NCI-H2081 (cell line): ENCODE measurements at places on chromosomes 11 and 22.

- DNase-seq = no peak
Observed at GRCh38 chr22:45908961-45909360, 68.0 kb downstream of the WNT7B start.

DNA sequence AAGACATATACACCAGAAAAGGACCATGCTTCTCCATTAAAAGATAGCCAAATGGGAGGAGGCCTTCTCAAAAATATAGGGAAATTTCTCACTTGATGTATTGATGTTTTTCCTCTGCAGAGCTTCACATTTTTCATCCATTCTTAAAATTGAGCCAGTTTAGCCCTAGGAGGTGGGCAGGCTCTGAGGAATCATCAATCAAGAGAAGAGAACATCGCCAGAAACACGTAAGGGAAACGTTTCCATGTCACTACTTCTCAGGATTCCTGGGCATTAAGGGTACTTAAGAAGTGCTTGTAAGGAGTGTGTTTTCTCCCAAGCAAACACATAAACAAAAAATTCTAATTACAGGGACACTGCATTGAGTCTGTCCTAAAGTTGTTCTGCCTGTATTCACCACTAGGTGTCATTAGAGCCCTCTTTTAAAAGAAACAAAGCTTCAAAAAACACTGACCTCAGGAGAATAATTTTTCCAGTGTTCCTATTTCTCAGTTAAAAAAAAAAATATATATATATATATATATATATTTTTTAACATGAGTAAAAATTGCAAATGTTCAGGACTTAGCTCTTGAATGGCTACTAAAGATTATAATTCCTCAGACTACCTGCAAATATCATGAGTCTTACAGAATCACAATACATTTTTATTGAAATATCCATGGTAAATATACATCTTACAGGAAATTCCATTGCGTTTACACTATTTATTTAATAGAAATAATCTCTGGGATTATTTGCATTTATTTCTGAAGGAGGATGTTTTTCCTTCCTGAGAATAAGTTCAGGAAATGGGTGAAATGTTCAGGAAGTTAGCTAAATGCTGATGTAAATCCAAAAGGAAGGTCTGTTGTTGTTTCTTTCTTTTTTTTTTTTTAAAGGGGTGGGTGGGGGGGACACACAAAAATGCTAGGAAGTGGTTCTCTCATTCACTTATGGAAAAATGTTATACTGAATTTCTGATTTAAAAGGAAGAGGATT lies 16.0 kb downstream of the FZD4 start:
- DNase-seq = peak; percentile 46

DNA sequence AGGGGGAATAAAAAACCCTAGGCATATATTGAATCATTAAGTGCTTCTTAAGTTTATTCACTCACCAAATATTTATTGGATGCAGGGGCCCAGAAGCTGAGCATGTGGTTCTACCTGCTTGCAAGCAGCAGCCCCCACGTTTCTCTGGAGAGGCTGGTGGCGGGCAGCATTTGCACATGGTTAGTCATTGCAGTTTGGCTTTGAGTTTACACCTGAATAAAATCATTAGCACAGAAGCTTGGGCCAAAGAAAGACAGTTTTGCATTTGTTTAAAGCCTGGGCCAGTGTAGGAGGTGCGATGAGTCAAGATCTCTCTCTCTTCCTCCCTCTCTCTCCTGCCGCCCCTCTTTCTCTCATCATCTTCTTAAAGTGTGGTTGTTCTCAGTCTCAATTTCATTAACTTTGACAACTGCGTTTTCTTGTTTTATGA lies 72.6 kb downstream of the C22orf31 start:
- no peak for DNase-seq

- peak; percentile 91 for DNase-seq
Observed at GRCh38 chr11:133956650-133957633, at the start of gene IGSF9B. IGSF9B (minus strand) TSS chr11:133956968; CDS start chr11:133956754, 214 bp downstream.

- peak; percentile 33 for DNase-seq
Observed at GRCh38 chr11:32312865-32313403, 122.4 kb downstream of the WT1 start.

- DNase-seq = no peak
Observed at GRCh38 chr22:41261541-41262249, 21.0 kb upstream of the CHADL start.

DNA sequence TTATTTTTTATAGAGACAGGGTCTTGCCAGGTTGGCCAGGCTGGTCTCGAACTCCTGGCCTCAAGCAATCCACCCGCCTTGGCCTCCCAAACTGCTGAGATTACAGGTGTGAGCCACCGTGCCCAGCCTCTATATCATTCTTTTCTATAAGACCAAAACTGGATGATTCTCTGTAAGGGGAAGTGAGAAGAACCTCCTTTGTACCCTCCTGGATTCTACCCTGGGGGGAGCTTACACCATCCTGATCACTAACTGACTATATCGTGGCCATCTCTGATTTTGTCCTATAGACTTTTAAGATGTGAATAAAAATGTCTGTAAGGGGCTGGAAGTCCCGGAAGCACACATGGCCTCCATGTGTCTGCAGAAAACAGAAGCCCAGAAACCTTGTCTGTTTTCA lies 9.1 kb downstream of the PIWIL4 start:
- no peak for DNase-seq

DNA sequence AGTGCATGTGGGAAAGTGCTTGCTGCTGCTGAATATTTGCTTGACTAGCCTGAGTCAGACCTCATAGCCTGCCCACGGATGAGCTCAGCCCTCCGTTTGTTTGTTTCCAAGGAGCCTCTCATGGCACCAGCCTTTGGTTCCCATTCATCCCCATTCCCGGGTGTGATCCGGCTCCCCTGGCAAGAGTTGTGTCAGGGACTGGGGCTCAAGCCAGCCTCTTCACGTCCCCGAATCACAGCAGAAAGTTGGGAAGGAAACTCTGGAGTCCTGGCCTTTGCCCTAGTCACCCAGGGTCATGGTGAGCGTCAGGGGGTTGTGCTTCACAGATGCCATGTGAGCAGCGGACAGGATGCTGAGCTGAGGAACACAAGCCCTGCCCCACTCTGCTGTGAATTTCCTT lies 13.8 kb downstream of the SEC14L3 start:
- no peak for DNase-seq

- DNase-seq = no peak
Observed at GRCh38 chr11:123439616-123440015, 9.5 kb downstream of the GRAMD1B start.

GRCh38 chr11:65700399-65700798 lies 11.7 kb upstream of the KAT5 start:
- DNase-seq = peak; percentile 49

DNA sequence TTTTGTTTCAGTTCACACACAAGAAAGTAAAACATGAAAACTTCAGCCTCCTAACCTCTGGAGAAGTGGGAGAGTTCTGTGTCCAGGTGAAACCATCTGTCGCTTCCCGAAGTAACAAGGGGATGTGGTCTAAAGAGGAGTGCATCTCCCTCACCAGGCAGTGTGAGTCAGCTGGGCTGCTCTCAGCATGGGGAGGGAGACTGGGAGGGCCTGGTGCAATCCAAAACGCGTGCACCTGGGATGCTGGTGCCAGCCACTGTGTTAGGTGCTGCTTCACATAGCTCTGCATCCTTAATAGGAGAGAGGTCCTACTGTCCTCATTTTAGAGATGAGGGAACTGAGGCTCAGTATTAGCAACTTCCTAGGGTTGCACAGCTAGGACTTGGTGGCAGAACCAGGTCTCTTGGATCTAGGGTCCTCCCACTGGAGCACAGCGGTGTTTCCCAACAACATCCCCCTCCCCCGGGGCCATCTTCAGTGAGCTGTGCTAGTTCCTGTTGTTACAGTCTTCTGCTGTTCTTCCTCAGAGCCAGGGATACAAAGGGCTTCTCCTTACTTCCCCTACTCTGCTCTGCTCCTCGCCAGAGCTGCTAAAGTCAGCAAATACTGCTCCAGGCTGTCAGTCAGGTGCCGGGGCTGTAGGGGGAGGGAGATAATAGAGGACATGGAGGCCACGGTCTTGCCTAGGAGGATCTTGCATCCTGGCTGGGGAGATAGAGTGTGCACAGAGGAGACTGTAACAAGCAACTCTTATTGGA lies 8.0 kb downstream of the IL10RA start:
- DNase-seq = no peak

DNA sequence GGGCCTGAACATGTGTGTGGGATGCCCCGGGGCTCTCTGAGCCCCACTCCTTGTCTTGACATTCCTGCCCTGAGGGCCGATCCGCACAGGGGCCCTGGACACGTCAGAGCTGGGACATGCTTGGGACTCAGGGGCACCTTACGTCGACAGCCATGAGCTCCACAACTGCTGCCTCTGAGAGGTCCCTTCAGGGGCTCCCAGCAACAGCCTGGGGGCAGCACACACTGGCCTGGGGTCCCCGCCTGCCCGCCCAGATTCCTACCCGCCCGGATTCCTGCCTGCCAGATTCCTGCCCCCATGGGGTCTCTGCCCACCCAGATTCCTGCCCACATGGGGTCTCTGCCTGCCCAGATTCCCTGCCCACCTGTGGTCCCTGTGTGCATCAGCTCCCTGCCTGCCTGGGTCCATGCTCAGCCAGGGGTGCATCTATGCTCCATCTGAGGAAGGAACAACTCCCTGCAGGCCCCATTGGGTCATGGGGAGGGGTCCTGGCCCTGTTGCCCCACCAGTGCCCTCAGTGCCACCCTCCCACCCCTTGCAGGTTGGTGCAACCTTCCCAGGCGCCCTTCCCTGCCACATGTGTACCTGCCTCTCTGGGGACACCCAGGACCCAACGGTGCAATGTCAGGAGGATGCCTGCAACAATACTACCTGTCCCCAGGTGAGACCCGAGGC lies 35.7 kb downstream of the MUC5B start:
- DNase-seq = no peak

- DNase-seq = no peak
Observed at GRCh38 chr22:47055461-47055860, 293.0 kb downstream of the TBC1D22A start.
